ENCODE measurements at places on chromosomes 7 and 10.

DNA sequence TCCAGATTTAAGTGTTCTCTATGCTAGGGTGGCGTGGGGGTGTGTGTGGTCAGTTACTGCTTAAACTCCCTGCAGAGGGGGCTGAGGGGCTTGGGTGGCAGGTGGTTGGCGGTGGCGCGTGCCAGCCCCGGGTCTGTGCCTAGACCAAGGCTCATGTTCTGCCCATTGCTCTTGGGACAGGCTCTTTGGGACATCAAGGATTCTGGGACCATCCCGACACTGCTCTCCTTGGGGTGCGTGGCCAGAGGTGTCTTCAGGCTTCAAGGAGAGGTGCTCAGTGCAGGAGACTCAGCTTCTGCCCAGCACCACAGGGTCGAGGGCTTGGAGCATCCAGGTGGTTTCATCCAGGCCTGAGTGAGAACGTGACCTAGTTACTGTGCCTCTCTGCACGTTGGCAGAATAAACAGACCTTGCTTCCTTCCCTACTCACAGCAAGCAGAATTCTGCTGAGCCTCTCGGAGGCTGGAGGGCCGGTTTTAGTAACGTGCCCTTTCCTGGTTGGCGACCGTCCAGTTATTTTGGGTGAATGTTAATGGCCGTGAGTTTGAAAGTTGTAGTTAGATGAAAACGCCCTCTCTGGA is 39.9 kb downstream of the CAMK1D start:
- DNase-seq: no peak

GRCh38 chr10:75435291-75435690 is 3.9 kb downstream of the LRMDA start:
- no peak for DNase-seq

DNA sequence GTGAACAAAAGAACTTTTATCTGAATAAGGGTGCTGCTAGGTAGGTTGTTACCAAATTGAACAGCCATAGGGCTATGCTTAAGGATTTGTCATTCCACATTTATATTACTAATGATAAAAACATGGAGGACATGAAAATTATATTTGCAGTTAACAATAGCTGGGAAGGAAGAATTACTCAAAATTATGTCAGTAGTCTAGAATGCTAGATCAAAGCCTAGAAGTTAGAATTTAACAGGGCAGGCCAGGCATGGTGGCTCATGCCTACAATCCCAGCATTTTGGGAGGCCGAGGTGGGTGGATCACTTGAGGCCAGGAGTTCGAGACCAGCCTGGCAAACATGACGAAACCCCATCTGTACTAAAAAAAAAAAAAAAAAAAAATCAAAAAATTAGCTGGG is 9.4 kb downstream of the STK17A start:
- no peak for DNase-seq

DNA sequence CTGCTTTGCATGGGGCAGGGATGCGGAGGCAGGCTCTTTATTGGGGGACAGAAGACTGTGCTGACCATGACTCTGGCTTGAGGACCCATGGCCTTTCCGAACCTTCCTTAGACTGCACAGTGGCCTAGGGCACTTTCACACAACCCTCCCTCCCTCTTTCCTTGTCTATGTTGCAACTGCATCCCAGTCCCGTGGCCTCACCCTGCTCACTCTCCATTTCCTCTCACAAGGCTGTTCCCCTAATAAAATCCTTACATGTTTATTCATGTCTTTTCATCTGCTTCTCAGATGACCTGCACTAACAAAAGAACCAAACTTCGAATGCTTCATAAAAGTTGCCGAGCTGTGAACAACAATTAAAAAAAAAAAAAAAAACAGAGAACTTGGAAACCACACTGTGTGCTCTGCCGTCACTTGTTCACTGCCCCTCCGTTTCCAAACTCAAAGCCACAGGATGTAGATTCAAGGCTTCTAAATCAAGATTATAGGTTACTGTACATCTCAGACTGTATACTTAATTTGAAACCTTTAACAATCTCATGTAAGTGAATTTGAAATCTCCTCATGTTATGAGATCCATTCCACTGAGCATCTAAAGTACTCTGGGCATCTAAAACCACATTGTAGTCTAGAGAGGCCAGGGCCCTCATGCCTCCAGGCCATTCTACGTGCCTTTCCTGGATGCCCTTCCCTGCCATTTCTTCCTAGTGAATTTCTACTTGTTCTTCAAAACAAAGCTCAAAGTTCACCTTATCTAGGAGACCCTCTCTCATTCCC is 265.9 kb downstream of the SNX13 start:
- DNase-seq: no peak
